Left ventricle myocardium inferior (tissue), 1 donor: ENCODE measurements at places on chromosomes 4 and X.

GRCh38 chr4:166896254-166896653 is 338.0 kb downstream of the SPOCK3 start:
- DNase-seq: no peak

DNA sequence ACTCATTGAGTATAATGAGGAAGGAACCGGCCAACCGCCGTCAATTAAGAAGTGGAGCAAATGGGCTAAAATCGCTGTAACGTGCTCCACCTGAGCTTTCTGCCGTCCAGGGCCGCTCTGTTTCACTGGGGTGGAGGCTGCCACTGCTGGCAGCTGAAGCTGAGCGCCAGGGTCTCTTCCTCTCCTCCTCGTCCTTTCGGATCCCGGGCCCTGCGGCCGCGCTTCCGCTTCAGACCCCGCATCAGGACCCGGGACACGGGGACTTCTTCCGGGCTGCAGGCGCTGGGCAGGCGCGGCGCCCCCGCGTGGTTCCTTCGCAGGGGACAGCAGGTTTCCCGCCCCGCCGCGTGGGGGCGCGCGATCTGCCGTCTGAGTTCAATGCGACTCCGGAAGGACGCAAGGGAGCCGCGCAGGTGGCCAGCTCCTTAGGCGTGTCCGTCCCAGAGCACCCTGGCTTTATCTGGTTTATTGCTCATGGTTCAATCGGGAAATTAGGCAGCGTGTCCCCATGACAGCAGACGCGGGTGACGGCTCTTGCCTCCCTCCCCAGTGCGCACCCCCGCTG is 519.8 kb downstream of the TRIML1 start:
- no peak for DNase-seq

- DNase-seq: no peak
Observed at GRCh38 chrX:21528076-21528475, 130.1 kb downstream of the KLHL34 start.

DNA sequence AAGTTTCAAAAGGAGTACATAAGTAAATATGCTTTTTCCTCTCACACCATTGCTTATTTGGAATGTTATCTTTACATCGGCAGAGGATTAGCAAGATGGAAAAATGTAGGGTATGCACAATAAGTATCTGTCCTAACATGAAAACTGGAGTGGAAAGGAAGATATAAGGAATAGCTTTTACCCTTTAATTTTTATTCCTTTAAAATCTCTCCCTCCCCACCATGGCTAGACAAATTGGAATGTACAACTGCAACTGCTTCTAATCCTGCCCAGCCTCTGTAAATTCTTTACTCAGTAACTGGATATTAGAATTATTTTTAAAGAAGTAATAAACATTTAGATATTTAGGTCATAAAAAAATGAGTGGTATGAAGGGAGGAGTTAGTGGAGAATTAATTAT is 171.5 kb downstream of the PCDH18 start:
- DNase-seq: no peak

DNA sequence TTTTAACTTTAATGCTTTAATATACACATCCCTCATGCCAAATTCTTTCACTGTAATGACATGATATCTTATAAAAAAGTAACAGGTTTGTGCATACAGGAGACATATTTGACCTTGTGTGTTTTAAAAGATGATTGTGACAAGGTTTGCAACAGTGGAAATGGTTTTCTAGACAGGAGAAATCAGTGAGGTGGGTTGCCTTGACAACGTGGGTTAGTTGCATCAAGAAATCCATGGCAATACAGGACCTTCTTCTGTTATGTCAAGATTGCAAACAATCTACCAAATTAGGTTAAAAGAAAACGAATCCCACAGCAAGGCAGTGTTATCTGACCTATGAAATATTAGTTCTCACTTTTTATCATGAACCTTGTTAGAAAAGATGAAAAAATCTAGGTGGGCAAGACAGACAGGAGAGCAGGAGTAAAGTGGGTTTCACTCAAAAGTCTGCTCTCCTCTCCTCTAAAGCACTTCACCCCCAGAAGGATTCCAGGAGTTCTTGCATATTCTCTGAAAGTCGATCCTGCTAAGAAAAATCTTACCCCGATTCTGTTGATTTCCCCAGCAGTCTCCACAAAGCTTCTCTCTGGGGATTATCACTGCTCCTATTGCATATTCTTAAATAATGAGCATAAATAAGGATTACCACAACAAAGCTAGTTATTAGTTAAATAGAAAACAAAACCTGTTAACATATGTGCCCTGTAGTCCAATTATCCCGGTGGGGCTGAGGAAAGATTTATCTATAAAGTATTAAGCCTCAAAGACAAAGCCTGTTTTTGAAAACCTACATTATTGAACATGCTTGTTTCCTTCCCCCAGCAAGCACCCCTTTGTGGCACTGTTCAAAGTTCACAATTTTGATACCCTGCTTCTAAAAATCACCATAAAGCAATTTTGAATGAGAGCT is 71.0 kb downstream of the TMA16 start:
- DNase-seq: no peak

- DNase-seq: no peak
Observed at GRCh38 chrX:1598876-1599790, 7.7 kb downstream of the AKAP17A start.

DNA sequence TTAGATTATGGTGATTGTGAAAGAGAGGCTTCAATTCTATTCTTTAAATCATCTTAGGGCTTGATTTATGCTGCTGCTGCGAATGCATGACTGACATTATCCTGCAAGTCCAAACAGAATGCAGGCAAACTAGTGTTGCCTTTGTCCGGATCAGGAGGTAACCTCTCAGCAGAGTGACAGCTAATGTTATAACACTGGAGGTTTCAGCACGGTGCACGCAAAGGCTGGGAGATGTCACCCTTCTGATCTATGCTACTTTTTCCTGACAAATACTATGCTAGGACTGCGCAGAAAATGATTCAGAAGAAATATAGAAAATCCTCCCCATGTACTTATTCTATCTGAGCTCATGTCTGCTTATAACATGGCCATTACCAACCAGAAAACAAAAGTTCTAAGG is 48.2 kb downstream of the ANOS1 start:
- no peak for DNase-seq

GRCh38 chr4:7055111-7055989 is 12.2 kb downstream of the TADA2B start:
- DNase-seq: no peak

DNA sequence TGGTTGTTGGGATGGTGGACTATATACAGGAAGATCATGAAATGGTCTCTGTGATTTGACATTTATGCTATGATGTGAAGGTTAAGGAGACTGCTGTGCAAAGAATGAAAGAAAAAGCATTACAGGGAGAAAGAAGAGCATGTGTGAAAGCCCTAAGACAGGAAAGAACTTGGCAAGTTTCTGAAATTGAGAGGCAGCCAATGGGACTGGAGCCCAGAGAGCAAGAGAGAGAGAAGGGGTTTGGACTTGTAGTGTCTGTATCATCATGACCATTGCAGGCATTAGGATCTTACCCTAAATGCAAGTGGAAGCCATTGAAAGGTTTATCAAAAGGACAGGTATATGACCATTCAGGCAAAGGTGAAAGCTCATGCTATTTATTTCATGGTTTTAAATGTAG is 147.1 kb downstream of the NAA11 start:
- DNase-seq: peak; percentile 15

GRCh38 chrX:69257499-69258127 is 92.4 kb upstream of the PJA1 start:
- DNase-seq: no peak

DNA sequence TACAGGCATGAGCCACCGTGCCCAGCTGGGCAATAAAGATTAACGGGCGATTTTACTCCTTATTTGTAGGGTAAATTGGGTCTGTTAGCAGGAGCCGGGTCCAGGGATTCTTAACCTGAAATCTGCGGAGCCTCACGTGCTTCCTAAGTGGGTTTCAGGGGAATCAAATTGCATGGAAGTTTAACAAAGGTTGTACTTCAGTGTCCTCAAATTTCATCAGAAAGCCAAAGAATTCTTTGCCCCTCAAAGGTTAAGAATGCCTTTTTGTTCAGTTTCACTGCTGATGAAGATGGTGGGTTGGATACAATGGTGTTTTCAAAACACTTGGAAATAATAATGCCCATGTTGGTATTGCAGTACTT is 67.9 kb downstream of the AFF1 start:
- DNase-seq: no peak

DNA sequence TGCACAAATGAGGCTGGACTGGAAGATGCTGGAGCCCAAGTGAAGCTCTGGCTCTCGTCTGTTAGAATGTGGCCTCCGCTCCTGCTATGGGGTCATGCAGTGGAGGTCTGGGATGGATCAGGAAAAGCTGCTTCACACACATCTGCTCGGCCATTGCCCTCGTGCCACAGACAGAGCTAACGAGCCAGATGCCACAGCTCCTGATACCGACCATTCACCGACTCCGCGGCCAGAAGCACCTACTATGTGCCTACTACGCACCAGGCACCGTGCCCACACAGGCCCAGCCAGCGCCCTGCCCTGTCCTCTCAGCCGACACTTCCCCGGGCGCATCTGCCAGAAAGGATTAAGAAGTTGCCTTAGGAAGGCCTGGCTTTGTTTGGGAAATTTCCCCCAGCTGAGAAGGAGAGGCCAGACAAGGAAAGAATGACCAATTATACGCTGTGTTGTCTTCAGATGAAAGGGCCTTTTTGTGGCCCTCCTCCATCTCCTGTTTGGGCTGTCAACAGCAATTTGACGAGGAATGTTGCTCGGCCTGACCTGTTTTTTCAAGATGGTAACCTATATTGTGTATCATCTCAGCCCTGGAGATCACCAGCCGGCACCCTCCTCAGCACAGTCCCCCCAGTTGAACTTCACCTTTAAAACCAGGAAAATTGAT is 34.3 kb downstream of the HMX1 start:
- DNase-seq: no peak

DNA sequence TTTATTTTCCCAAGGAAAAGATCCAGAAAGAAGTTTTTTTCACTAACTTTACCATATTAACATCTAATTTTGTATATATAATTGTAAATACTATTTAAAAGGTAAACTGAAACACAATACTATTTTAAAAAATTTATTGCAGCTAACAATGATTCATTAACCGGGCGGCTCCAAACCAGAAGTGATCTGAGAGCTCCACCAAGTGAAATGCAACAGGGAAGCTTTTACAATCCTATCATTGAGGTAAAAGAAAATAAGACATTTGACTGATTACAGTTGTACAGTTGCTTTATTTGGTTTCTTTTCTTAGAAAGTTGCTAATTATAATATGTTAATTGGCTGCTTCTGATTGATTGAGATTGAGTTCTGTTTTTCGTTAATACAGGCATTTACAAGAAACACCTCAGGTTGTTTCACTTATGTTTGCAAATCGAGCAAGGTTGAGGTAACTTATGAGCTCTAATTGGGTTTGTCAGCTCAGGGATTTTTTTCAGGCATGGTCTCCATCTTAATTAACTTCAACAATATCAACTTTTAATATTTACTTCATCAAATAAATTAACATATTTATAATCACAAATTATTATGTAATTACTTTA is 220.2 kb upstream of the UGT8 start:
- no peak for DNase-seq

- DNase-seq: no peak
Observed at GRCh38 chrX:9927698-9928482, 39.3 kb upstream of the CLDN34 start.

DNA sequence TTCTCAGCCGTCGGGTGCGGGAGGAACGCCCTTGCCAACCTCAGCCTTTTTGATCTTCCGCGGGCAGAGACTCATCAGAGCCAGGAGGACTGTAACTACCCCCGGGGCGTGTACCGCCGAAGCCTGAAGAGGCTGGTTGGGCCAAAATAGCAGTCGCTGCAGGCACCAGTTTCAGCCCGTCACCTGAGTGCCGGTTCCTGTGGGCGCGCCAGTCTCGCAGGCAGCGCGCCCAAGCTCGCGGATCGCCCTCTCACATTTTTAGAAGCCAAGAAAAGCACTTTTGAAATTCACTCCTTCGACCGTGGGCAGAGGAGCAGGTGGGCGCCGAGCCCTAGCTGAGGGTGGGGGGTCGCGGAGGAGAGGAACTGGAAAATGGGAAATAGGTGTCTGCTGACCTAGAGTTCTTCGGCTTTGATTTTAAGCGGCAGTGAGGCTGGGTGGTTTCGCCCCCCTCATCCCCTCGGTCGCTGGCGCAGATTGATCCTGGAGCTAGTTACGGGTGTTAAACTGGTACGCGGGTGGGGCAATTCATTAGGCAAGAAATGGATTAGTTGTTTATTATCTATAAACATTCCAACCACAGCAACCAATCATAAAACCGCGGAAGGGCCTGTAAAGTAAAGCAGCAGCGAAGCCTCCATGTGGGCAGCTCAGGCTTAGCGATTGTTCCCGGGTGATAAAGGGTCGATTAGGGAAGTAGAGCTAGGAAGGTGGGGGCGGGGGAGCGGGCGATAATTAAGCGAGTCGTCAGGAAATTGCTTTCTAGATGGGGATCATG is 69.2 kb downstream of the FBXO8 start:
- DNase-seq: no peak

DNA sequence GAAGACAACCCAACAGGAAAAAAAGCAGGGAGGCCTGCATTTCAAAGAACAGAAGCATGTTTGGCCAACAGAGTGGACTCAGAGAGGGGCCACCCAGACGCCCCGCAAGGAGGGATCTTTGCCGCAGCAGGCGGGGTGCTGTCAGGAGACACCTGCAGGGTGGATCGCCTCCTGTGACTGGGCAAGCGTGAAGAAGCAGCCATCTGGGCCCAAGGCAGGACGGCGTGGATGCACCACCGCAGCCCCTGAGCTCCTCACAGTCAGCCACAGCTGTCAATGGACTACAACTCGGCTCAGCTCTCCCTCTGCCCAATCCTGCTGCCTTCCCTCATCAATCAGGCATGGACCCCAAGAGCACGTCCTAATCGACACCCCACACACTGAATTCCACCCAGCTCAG is 32.0 kb upstream of the MAN2B2 start:
- DNase-seq: no peak

DNA sequence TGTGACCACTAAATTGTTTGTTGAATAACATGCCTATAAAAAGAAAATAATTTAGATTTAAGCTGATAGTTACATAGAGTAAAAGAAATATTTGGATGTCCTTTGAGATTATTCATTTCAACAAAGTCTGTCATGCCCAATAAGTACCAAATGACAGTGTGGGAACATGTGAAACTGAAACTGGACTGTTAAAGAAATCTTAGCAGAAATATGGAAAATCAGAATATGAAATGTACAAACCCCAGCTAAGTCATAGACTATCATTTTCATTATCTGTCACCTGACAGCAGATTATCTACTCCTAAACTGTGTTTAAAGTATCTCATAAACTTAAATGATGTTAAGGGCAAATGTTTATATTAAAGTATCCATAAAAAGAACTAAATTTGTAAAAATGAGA is 437.8 kb upstream of the FAM241A start:
- DNase-seq: no peak

DNA sequence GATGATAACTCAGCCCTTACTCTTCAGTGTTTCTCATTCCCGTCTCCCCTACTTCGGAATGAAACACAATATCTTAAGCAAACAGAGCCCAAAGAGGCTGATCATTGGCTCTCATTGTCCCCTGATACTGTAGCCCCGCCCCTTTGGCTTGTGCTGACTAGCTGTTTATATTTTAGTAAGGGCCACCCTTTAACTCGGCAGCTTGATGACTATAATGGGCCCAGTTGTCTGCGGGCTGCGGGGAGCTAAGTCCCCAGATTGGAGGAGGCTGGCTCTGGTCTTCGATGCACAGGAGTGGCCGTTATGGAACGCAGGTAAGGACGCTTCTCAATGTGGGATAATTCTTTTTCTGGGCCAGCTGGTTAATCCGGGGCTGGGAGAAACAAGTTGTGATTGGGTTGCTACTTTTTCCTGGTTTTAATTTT is at the start of gene TRIM2:
TRIM2 (plus strand) TSS at position 197 of the 425 bp plus-strand sequence; CDS start at position 285, 88 bp downstream.
- peak; percentile 68 for DNase-seq
